ENCODE measurements at places on chromosomes 4 and X. TPM values are rescaled to one million over a fixed set of nuclear protein-coding genes. Genes with fewer than 3 reads are reported as not detected.
A peak's percentile ranks its signal among the peaks of the same experiment; 100 is the strongest.

- DNase-seq = no peak
Measured at GRCh38 chr4:1169691-1170096, 2.7 kb downstream of the SPON2 start.

- no peak for DNase-seq
Measured at GRCh38 chr4:55604996-55605395, 13.0 kb upstream of the PDCL2 start.

- no peak for DNase-seq
Measured at GRCh38 chr4:82947498-82947897, 47.0 kb downstream of the THAP9 start.

GRCh38 chrX:20026278-20026677 lies 35.4 kb upstream of the BCLAF3 start:
- no peak for DNase-seq

Gene CENPI
- 0.53 TPM for total RNA-seq

DNA sequence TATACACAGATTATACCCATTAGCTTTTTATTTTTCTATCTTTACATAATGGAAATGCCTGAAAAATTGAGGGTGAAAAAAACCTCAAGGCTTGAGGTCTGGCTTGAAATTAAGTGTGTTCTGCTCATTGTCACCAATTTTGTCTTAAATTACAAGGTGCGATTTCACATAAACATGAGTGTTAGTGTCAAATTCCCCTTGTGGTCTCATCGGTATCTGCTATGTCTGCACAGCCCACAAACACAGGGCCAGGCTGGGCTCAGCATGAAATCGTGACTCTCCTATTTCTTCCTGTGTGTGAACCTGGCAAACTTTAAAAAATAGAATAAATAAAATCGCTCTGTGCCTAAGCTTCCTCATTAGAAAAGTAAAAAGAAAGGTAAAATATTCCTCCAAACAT lies 109.1 kb downstream of the CRLF2 start:
- DNase-seq = no peak

DNA sequence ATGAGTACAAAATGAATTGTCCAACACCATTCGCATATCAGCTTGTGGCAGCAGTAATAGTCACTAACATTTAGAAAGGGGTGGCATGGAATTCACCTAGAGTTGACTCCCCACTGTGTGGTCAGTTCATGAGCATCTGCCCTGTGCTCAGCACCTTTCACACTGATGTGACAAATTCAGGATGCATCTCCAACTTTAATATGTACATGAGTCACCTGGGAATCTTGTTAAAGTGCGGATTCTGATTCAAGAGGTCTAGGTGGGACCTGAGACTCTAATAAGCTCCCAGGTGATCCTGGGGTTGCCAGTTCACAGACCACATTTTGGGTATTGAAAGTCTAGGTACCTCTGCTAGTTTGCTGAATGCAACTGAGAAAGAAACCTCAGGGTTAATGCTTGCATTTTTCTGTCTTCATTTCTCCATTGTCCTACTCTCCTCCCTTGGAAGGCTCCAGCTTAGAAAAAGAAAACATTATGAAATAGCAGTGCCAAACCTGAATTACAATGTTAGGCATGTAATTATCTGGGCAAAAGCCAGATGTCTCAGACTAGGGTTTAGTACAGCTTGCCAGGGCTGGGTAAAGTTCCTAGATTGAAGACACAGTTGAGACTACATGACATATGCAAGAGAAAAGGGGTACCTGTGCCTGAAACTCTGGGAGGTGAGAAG lies 32.7 kb downstream of the TMSB4X start:
- no peak for DNase-seq

Gene C1QTNF7
- 1.2 TPM for total RNA-seq

DNA sequence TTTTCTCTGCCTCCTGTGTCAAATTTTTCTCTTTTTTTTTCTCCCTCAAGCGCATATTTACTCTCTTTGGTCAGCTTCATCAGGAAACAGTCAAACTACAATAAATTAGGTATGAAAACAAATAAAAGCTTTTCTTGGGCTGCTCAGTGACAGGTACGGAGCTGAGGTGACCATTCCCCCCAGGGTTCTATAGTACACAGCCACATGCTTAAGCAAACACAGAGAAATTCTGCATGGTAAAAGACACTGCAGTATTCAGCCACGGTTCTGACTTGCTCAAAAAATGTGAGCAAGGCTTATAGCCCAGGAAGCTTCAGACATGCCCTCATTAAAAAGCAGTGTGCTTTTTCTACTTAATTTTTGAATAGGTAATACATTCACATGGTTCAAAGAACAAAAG lies 138.5 kb downstream of the GRIA3 start:
- DNase-seq = no peak

GRCh38 chr4:2141022-2141761 lies 82.1 kb downstream of the NAT8L start:
- no peak for DNase-seq

GRCh38 chr4:87042221-87042620 lies 107.4 kb downstream of the AFF1 start:
- no peak for DNase-seq

DNA sequence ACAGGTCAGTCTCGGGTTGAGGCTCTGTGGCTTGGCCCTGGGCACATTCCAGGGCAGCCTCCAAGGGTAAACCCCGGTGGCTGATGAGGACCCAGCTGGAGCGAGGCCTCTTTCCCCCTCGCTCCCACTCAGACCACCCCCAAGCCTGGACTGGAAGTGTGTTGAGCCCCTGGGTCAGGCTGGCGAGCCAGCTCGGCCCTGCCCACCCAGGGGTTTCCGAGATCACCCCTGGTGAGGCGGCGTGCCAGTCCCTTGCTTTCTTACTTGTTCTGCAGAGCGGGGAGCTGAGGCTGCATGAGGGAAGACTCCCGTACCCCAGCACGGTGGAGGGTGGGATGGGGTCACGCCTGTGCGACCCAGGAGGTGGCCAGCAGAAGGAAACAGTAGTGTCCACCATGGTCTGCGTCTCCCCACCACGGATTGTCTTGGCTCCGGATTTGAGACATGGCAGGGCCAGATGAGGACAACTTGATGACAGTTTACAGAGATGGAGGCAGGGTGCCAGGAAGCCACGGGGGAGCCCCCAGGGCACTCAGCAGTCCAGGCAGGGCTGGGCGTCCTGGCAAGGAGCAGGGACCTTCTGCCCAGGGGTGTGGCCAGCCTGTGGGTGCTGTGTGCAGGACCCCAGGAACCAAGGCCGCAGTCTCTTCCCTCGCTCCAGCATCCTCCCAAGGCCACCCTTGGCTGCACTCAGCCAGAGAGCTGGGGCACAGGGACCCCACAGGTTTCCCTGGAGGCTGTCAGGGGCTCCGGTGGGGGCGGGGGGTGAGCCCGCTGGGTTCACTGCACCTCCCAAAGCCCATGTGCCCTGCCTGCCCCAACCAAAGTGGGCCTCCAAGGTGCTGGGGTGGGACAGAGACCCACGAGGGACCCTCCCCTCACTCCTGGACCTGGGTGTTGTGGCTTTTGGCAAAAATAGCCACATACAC lies 6.6 kb upstream of the FGFRL1 start:
- DNase-seq = no peak

Gene SEC24B
- total RNA-seq = 22.4 TPM

Gene H2BW2
- total RNA-seq = not detected

GRCh38 chr4:11537846-11538245 lies 109.2 kb upstream of the HS3ST1 start:
- DNase-seq = no peak

DNA sequence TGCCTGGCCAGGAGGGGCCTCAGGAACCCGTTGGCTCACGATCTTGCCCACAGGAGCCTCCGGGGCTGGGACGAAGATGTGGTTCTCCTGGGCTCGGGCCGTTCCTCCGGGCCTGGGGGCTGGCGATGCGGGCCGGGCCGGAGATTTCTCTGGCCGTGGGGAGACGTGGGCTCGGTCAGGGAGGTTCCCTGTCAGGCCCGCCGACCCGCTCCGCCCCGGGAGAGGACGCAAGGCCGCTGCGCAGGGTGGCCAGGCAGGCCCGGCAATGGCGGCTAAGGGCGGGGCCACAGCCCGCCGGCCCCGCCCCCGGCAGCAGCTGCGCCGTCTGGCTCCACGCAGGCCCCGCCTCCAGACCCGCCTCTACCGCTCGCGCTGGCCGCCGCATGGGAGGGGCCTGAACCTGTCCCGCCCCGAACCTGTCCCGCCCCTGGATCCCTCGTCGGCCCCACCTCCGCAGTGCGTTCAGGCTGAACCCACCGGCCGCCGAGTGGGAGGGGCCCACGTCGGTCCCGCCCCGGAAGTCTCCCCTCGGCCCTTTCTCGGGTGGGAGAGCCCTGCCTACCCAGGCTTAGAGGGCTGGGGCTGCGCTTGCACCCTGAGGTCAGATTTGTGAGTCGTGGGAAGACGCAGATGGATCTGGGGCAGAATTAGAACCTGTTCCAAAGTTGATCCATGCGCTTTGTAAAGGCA lies at the start of gene FAM3A:
TSS of gene FAM3A (minus strand) at position 267 of the 690 bp plus-strand sequence. CDS start 460 bp downstream, outside the sequence.
- peak; percentile 95 for DNase-seq

- no peak for DNase-seq
Measured at GRCh38 chr4:3285558-3286334, 7.1 kb upstream of the RGS12 start.

Gene PROM1
- 15.0 TPM for total RNA-seq

DNA sequence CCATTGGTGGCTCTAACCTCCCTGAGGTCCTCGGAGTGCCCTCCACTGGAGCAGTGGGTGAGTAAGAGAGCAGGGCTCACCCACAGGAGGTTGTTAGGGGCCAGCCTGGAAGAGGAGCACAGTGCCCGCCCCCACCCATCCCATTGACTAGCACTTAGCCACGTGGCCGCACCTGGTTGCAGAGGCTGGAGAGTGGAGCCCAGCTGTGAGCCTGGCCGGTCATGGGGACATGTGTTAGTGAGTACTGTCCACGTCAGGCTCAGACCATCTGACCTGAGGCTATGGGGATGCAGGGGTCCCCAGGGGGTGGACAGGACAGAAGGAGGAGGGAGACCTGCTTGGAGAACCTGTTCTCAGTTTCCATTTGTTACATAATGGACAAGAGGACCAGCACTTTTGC lies 1.4 kb upstream of the MAN2B2 start:
- DNase-seq = no peak

Gene DMD
- total RNA-seq = 126 TPM

- DNase-seq = no peak
Measured at GRCh38 chr4:119652998-119653397, 24.4 kb upstream of the PDE5A start.

- no peak for DNase-seq
Measured at GRCh38 chr4:165472943-165473676, 94.3 kb downstream of the CPE start.

DNA sequence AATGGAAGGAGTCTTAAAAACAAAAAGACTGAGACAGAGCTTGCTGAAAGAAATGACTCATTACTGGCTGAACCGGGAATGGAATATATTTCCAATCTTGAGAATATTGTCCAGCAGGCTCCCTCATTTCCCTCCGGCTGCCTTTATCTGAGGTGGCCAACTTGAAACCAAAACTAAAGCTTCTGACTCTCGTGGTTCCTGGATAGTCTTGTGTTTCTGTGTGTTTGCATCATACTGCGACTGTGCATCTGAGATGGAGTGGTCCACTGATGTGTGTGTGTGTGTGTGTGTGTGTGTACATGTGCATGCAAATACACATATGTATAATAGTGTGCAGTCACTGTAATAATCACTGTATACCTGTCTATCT lies 145.6 kb upstream of the SCML1 start:
- DNase-seq = no peak

DNA sequence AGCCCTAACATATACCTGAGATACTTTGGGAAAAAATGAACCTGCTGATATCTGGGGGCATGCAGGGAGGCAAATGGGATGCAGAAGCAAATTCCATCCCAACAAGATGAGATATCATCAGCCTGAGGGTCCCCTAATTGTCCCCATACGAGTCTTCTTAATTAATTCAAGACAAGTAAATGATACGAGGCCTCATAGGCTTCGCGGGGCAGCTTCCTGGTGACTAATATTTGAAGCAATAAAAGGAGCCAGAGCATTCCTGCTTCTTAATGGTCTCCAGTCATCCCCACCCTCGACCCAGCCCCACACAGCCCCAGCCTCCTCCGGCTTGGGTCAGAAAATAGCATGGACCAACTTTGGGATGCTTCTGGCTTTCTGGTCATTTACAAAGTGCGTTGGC lies 99.6 kb upstream of the MSX1 start:
- DNase-seq = no peak

Gene SYNPO2
- total RNA-seq = 278 TPM

DNA sequence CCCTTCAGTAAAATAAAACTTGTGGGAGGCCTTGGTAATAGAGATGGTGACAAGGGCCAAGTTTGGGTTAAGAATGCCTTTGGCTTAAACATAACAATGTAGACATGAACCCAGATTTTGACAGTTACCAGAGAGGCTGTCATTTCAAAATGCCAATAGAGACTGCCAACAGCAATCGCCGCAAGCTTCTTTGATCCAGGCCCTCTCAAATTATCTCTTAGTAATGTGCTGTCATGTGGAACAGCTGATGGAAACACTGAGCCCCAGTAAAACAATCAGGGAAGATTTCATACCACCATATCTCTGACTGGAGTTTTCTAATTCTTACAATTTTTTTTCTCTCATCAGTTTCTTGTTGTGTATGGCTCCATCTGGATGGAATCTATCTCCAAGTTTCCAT lies 80.5 kb downstream of the ZNF330 start:
- no peak for DNase-seq

- DNase-seq = no peak
Measured at GRCh38 chrX:28625223-28625622, 38.0 kb downstream of the IL1RAPL1 start.

Gene VSIG4
- 2.9 TPM for total RNA-seq

DNA sequence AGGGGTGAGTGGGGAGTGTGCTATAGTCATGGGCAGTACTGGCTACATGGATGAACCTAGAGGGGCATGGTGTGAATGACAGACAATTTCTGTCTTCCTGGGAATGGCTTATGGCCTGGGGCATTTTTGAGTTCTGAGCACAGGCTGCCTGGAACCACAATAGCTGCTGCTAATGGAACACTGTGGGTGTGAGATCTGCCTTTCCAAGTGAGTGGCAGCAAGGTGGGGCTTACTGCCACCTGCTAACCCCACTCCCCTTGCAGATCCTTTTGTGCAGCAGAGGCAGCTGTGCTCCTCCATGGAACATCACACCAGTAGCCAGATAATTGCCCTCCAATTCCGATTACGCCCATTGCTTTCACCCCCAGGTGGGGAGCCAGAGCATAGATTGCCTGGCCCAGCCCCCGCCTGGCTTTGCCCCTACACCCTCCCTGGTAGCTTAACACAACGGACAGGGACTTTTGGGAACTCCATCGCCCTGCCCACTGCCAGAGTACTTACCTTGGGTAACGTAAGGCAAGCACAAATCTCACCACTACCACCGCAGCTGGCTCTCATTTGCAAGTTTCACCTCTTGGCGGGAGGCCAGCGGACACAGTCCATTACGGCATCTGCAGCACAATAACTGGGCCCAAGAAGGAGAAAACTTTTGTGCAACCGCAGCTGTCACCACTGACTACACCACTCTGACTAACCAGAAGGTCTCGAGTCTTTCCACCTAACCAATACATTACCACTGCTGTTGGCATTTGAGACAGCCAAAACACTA lies 421.2 kb upstream of the NWD2 start:
- DNase-seq = no peak

Measured in heart right ventricle (tissue), 16 donors.